ENCODE measurements at places on chromosomes 1 and 21.

- peak; percentile 33 for DNase-seq
Measured at GRCh38 chr1:93395195-93395594, 49.5 kb downstream of the DR1 start.

DNA sequence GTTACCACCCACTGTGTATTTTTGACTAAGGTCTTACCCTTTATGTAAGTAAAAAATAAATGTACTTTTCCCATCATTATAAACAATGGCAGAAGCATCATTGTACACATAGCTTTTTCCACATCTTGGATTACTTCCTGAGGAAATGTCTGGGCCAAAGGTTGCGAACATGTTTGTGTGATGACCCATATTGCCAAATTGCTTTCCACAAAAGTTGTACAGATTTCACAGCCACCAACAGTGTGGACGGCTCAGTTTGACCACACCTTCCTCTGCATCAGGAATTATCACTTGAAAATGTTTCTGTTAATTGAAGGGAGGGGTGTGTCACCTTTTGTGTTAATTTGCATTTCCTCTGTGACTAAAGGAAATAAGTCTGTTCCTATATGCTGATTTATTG is 25.7 kb downstream of the AKNAD1 start:
- DNase-seq, result peak; percentile 47

DNA sequence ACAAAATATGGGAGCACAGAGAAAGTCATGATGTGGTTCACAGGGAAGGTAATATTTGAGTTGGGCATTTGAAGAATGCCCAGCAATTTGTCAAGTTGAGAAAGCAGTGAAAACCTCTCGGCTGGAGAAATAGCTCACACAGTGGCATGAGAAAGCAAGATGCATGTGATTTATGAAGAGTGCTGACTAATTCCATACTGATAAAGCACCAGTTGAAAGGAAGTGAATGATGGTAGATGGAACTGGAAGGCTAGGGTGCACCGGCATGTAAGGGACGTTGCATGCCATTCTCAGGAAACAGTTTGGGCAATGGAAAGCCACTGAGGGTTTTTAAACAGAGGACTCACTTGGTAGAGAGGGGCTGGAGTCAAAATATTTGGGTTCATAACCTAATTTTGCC is 53.5 kb upstream of the MTF2 start:
- DNase-seq, result no peak

- DNase-seq, result no peak
Measured at GRCh38 chr1:207454046-207454964, at the start of gene CR2. Gene CR2 (plus strand): TSS chr1:207454328. CDS start chr1:207454419, 91 bp downstream.

GRCh38 chr1:87369736-87370478 is 41.2 kb downstream of the LMO4 start:
- DNase-seq, result no peak

DNA sequence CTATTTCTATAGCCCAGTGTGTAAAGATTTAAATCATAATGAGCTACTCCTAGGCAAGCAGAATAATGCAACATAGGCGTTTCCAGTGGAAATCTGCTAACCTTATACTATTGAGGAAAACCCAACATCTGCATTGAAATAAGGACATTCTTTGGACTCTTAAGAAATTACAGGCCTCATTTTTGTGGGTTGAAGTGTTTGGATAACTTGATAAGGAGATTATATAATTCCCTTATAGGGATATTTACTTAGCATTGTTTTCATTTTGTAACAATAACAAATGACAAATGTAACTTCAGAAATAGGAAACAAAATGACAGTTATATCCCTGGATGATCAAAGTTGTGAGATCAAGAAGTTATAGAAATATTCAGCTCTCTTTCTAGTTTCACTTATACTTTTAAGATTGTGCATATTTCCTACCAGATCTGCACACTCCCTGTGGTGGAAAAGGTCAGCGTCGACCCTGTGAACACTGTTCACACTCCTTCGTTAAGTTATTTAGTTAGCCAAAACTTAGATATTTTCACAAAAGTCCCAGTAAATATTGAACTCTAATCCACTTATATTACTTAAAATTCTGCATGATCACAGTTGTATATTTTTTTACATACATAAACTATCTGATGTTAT is 284.4 kb upstream of the C1orf105 start:
- peak; percentile 81 for DNase-seq

- no peak for DNase-seq
Measured at GRCh38 chr1:1260843-1261560, 12.7 kb downstream of the UBE2J2 start.

- no peak for DNase-seq
Measured at GRCh38 chr1:19945914-19946313, 22.5 kb upstream of the PLA2G2E start.

DNA sequence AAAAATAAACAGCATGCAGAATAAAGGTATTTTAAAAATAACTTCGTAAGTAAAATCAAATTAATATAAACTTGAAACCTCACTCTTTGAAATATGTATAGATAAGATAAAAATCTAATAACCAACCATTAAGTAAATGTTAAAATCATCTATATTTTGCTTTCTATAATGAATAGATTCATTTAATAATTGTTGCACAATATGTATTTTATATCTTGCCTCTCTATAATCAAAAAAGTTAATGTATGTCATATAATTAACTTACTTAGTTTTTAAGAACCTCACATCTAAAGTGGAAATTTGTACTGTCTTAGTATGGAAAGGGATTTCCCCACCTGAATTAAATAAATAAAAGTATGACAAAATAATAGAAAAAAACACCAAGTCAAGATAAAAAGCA is 42.4 kb upstream of the RBM34 start:
- no peak for DNase-seq

DNA sequence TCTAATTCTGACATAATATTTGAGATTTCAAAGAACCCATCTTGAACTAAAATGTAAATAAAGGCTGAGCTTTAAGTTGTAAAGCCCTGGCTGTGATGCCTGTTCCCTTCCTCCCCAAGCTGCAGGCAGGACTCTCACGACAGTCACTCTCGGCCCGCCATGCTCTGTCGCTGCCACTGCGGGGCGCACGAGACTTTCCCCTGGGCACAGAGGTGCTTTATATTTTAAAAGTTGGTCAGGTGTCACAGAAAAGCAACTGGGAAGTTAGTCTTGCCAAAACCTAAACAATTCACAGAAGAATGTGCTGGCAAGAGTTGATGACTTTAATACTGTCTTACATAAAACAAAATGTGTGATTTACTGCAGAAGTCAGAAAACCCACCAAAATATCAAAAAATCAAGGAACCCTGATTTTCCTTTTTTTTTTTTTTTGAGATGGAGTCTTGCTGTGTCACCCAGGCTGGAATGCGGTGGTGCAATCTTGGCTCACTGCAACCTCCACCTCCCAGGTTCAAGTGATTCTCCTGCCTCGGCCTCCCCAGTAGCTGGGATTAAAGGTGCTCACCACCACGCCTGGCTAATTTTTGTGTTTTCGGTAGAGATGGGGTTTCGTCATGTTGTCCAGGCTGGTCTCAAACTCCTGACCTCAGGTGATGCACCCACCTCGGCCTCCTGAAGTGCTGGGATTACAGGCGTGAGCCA is 10.7 kb downstream of the LRRC47 start:
- no peak for DNase-seq
